ENCODE measurements at places on chromosomes 11 and 22.

- DNase-seq, result no peak
These were observed 5.5 kb downstream of the PHLDA2 start for GRCh38 chr11:2923446-2924375.

GRCh38 chr11:86916330-86916729 is 38.9 kb downstream of the FZD4 start:
- no peak for DNase-seq

- DNase-seq, result no peak
These were observed 16.8 kb downstream of the MACROD1 start for GRCh38 chr11:64148917-64149617.

- DNase-seq, result no peak
These were observed 66.2 kb upstream of the NECTIN1 start for GRCh38 chr11:119795231-119795630.

DNA sequence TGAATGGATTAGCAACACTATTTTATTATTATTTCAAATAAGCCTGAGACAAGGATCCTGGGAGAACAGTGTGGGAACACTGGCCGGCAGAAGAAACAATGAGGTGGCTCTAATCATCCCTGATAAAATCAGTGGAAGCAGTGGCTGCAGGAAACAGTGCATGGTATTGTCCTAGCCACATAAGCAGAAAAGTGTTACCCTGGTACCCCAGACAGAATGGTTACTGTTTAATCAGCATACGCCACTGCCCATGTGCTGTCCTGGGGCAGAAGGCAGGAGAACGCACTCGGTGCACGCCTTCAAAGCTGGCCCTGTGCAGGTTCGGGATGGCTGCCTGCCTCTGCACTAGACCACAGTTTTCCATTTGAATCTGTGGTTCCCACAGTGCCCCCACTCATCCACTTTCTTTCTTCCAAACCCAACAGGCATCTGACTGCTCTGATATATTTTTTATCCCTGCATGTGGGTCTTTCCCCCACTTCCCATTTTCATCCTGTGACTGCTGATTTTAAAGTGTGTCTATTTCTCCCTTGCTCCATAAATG is 25.7 kb downstream of the OPCML start:
- DNase-seq, result no peak

- no peak for DNase-seq
These were observed 819 bp upstream of the KCNQ1OT1 start for GRCh38 chr11:2700415-2701211.

DNA sequence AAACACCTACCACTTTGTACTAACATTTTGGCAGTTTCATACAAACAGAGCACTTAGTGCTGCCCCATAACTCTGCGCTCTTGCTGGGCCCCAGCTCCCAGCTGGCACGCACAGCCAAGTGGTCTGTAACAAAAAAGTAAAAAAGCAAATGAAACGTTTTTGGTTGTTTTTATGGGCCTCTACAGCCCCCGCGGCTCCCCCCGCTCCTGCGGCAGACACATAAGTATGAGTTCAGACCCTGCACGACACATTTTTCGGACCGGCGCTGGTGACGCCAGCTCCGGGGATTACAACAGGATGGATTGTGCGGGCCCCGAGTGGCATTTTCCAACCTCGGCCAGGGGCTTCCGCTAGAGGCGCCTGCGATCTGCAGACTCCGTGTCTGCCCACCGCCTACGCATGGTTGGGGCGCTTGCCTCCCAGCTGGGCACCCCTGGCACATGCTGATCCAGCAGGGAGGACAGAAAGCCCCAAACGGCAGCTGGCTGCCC is 418.2 kb downstream of the SOX6 start:
- DNase-seq, result no peak

DNA sequence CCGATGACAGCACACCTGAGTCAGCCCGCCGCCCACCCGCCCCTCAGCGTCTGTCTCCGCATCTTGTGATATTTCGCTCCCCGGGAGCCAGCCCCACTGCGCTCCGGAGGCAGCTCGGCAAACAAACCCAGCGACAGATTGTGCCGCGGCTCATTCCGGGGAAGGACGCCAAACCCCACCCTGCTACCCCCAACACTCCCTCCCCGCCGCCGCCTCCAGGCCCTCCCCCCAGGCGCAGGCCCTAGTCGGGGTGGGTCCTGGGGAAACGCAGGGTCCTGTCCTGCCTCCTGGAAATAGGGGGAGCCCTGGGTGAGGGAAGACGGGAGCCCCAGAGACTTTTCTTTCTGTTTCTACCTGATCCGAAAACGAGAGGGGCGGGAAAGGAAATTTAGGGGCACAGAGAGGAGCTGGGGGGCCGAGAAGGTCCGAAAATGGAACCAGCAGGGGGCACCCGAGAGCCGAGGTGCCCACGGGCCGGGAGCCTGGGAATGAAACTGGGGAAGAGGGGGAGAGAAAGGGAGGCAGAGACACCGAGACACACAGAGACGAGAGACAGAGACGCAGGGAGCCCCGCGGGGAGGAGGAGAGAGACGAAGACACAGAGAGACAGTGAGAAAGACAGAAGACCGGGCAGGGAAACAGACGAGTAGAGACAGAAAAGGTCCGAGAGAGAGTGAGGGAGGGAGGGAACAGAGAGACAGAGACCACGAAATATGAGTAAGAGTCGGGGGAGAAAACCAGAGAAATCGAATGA is 1.7 kb upstream of the RTN4RL2 start:
- no peak for DNase-seq

GRCh38 chr22:45136594-45136993 is 27.1 kb upstream of the NUP50 start:
- DNase-seq, result no peak

DNA sequence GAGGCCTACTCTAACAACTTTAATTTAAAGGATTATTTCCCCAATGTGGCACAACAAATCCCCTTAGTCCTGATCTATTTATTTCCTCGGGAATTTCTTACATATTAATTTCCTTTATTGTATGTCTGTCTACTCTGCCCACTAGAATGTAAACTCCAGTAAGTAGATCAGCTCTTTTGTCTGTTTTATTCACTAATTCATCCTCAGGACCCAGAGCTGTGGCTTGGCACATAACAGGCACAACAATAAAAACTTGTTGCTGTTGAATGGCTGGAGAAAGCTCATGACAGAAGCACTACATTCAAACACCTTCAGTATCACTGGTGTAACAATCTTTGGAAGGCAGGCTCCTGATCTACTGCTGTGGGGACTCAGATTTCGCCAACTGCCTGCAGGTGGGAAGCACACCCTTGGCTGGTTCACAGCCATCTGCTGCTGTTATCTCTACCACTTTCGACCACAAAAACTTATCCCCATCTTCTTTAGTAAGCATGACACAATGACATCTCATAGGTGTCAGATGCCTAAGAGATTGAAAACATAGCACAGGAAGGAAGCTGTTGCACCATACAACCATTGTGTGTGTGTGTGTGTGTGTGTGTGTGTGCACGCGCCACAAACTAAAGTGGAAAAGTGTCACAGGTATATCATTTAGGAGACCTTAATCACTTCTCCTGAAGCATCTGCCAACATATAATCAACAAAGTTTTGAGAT is 11.9 kb downstream of the HIRA start:
- DNase-seq, result peak; percentile 15

DNA sequence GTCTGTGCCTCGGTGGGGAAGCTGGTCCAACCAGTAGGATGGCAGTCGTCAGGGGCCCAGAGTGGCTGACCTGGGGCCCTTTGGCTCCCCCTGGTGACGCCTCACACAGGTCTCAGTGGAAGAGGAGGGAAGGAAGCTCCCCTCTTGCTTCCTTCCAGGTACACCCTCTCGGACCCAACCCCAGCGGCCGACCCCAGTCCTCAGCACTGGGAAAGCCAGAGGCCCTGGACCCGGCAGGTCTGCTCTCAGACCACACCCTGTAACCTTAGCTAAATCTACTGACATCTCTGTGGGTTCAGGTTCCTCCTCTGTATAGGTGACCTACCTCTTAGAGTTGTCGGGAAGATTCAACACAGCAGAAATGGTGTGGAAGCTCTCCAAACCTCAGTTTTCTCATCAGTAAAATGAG is 3.4 kb upstream of the SCUBE1 start:
- DNase-seq, result peak; percentile 50

GRCh38 chr11:122754553-122755322 is 83.6 kb upstream of the CRTAM start:
- DNase-seq, result no peak

DNA sequence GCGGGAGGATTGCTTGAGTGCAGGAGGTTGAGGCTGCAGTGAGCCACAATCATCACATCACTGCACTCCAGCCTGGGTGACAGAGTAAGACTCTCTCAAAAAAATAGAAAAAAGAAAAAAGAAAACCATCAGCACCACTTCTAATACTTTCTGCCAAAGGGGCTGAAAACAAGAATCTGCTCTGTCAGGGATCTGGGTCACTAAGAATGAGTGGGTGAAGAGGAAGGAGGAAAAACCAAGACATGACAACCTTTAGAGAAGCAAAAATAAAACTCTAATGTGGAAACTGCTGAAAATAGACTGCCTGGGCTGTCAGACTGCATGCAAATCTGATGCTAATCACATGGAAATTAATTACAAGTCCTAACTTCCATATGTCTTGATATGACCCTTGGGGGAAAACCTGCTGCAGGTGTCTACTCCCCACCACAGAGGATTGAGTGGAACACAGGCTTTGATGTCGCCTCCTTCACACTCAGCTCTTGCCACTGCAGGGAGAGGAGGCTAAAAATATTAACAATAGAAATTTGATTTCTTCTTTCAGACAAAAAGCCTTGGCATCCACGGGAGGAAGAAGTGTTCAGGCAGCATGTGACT is 62.5 kb upstream of the CRTAM start:
- no peak for DNase-seq

DNA sequence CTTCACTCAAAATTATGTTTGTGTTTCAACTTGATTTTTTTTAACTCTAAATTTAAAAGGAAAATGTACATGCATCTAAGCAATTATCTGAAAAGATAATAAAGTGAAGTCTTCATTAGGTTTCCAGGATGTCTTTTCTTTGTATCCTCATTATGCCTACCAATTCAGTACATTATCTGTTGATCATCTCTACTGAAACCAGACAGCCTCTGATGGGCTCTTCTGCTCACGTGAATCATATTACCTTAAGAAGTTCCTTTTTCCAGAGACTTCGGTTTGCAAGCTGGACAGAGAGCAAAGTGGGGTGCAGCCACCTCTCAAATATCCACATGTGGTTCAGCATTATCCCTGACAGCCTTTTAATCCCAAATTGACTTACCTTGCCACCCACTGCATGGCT is 158.4 kb downstream of the CADM1 start:
- DNase-seq, result no peak

DNA sequence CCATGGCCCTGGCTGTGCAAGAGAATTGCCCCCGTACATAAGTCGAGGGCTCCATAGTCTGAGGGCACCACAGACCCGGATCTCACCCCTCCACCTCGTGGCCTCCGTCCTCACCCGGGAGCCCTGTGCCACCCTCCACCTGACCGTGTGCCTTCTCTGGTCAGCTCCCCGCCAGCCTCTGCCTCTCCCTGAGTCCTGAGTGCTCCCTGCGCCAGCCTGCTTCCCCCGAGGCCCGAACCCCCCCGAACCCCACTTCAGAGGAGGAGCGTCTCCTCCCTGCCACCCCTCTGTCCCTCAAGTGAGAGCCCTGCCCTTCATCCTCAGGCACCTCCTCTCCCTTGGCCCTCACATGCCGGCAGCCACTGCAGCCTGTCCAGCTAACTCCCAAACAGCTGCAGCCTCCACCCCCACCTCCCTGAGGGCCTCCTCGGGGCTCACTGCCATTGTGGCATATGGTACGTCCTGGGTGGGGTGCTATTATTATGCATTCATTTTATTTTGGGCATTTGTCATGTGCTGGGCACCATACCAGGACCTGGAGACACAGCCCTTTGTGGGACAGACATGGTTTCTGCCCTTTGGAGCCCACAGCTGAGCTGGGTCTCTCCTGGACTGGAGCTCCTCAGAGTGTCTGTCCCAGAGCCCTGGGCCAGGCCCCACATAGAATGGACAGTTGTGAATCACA is 67.2 kb downstream of the MYO7A start:
- no peak for DNase-seq

DNA sequence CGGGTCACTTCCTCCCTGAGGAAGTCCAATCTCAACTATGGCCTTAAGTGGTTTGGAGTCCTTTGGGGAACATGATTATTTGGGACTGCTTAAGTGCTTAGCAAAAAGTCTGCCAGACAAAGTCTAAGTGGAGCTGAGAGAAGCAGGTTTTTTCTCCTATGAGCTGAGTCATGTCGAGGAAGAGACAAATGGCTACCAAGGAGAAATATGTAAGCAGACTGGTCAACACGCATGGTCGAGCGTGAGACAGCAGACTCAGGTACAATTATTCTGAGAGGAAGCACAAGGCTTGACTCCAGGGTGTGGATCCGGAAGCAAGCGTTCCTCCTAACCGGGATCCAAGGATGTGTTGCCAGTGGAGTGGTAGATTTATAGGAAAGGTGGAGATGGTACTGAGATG is 30.6 kb downstream of the UBASH3B start:
- no peak for DNase-seq

GRCh38 chr22:44703255-44703870 is 1.4 kb downstream of the PRR5 start:
- DNase-seq, result no peak

DNA sequence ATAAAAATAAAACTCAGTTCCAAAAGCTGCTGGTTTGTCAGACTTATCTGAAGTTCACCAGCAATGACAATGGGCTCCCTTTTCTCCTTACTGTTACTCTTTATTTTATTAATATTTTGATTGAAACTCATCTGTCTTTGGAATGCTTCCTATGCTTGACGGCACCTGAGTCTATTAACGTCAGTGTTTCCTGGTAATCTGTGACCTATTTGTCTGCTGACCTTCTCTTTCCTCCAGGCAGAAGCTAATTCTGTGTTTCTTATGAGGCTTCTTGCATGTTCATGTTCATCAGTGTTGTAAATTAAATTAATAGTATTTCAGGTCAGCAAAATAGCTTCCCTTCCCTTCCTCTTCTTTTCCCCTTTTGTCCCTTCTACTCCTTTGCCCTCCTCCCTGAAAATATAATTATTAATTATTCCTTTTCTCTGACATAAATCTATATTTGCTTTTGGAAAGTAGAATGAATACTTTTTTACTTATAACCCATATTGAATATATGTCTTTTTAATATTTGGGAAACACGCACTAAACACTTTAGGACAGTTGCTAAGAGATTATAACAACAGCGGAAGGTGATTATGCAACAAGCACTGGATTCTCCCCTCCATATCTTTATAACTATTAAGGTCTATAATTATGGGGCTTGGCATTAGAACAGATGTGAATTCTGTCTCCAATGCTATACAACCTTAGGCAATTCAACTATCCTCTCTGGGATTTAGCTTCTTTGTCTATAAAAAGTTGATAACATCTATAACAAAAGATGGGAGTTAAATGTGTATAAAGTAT is 32.1 kb upstream of the PCF11 start:
- DNase-seq, result no peak

DNA sequence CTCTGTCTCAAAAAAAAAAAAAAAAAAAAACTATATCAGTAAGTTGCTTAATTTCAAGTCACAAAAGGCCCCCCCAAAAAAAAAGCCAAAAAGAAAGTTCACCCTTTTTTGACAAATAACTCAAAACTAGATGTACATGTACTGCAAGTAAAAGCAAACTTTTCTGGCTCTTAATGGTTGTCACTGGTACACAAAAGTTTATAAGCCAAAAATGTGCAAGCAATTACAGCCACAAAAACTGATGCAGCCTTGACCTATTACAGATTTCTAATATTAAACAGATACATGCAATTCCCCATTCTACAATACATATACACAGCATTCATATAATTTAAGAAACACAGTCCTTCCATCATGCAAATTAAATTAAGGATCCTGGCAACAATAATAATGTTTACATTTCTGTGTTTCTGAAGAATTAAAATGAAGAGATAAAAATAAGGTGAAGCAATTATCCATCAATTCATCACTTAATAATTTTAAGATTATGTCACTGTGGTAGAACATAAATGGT is 18.6 kb downstream of the PICALM start:
- DNase-seq, result no peak

- no peak for DNase-seq
These were observed 3.1 kb upstream of the WT1 start for GRCh38 chr11:32438346-32438865.
